ENCODE measurements at places on chromosomes 5 and 9.

DNA sequence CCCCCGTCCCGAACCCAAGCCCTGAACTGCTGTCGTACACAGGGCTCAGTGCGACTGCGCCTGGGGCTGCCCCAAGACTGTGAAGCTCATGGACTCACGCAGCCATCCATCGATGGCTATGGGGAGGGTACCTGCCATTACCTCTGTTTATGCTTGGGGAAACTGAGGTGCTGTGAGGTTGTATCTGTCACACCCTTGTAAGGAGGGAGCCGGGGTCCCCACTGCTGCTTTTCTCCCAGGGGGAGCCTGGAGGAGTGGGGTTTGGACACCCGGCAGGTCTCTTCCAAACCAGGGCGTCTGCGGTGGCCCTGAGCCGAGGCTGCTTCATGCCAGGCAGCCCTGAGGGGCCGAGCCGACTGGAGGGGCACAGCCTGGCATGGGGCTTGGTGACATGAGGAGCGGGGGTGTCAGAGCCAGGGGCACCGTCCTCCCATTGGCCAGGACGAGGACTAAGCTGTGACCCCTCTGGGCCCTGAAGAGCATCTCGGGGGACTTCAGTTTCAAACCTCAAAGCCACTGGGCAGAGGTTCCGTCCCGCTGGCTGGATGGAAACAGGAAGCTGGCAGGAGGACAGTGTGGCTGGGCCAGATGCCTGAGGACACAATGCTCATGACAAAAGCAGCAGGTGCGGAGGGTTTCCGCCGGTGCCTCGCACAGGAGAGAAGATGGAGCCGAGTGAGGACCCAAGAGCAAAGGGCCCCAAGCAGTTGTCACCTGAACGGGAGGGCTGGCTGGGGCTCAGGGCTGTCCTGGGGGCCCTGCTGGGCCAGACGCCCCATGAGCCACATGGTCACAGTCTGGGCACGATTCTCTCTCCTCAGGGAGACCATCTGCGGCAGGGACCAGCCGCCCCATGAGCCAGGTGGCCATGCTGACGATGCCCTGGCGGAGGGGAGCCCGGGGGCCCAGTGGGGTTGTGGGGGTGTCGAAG, 54.4 kb upstream of the EXOC3 start:
- DNase-seq = no peak

DNA sequence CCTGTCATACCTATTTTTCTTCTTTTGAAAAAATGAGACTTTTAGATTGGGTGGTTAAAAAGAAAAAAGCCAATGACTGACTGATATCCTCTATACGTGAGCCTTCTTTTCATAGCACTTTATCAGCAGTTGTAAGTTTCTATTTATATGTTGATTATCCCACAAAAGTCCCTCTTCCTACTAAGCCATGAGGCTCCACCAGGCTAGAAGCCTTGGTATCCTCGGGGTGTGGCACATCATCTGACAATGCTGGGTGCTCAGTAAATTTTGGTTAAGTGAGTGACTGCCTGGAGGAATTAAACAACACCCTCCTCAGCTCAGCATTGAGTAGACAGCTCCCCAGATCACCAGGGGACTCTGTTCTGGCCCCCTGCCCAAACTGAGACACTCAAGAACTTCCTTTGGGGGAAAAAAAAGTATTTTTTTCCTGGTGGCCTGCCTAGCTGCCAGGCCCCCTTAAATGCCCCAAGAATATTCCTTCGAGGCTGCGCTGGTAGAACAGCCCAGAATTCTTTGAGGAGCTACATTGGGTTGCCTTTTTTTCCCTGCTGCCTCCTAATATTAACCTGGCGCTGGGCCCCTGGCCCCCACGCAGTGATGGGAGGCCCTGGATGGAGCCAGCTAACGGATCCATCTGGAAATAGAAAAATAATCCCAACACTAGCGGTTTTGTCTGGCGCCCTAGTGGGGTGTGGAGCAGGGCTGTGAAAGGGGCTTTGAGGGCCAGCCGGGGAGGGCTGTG, 23.4 kb upstream of the COL27A1 start:
- no peak for DNase-seq

DNA sequence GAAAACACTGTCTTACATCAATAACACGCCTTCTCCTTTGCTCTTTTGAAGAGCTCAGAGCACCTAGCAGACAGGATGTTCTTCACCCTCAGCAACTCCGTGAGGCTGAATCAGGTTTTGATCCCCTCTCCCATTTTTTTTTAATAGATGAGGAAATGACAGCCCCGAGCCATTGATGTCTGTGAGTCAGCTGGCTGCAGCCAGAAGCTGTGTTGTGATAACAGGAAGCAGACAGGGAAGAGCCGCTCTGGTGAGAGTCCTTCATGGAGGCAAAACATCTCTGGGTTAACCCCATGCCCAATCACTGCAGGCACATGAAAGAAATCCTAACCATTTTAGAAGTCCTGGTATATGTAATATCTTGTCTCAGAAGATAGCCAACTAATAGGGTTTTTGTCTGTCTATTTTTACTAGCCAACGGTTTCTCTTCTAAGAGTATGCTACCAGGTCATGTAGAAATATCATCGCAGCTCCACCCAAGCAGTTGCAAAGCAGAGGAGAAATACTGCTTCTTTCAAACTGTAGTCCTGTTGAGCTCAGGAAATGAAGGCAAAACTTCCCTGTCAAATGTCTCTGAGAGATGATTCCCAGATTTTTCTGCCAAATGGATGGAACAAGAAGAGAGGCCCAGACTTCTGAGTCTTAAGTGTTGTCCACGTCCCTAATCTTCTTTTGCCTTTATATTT, 568.9 kb downstream of the CCDC171 start:
- DNase-seq = no peak

DNA sequence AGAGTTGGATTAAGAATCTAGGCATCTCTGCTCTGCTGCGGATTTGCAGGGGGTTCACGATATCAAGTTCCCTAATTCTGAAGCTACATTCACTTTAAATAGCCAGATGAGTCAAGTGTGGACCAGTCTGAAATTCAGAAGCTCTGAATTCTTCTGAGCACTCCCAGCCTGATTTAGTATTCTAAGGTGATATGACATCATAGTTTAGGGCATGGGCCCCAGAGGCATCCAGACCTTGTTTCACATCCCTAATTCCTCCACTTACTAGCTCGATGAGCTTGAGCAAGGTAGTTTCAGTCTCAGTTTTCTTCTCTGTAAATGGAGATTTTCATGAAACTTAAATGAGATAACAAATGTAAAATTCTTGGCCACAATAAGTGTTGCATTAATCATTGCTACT, 65.2 kb downstream of the TMEM167A start:
- DNase-seq = no peak

- DNase-seq = peak; percentile 62
Measured at GRCh38 chr5:1480217-1480616, 35.0 kb upstream of the SLC6A3 start.

DNA sequence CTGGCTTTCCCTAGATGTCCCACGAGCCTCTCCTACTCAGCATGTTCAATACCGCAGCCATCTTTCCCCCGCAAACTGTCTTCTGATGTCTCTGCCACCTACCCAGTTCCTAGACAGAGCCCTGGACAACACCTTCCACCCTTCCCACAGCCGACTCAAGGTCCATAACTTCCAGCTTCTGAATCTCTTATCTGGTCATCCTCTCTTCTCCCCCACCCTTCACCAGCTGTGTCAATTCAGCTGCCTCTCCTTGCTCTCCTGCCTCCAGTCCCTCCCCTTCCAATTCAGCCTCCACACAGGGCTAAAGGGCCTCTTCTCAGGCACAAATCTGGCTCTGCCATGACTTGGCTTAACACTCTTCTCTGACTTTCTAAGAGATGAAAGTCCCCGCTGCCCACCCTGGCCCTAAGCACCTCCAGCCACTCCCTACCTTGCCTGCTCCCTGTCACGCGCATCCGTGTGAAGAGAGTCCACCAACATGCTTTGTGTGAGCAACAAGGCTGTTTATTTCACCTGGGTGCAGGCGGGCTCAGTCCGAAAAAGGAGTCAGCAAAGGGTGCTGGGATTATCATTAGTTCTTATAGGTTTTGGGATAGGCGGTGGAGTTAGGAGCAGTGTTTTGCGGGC, 25.2 kb downstream of the AQP7 start:
- no peak for DNase-seq
